CD8-positive, alpha-beta memory T cell (primary cell): ENCODE measurements at places on chromosomes 7 and 10.

DNA sequence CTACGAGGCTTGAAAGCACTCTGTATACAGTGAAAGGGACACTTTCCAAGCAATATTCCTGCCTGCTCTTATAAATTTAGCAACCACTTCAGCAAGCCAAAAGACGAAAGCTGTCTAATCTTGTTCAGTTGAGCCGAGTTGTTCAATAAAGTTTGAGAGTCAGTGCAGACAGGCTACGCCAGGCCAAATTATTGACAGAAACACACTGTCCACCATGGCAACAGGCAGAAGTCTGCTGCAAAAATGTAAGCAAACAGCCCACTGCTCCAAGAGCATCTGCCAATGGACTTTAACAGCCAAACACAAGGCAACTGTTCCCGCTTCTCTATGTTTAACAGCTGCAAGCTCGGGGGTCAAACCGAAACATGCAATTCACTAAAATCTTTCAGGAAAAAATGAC, 85.7 kb downstream of the GLI3 start:
- no peak for DNase-seq

DNA sequence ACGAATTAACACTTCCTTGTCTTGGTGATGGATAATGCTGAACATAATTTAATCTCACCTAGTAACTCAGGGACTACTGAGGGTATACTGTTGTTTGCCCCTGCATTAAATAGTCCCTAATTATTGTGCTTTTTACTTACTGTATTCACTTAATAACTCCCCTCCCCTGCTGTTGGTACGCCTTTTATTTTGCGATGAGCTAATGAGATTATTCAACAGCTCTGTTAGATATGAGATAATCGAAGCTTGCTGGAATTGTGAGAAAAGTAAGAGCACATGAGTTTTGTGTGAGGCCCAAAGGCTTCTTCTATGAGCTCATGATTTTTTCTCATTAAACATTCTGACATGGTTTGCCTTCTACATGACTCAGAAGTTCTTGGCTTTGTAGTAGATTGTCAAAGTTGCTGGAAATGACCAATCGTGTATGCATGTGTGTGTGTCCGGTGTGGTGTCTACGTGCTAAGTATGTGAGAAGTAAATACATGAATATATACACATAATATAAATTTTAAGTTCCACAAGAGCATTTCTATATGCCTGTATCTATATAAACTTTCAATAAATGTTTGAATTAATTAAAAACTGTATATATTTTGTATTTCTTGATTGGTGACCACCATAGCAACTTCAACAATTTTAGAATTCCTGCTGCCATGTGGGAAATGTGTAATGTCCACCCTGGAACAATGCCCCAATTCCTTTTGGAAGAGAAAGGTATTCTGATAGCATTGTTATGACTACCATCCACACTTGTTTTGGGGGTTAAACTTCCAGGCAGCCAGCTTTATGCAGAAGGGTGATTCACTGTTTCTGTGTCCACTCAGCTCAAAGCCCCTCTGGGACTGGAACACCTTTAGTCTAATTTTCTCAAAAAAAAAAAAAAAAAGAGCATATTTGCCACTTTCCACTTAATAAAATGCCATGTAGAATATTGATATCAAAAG, 106.2 kb downstream of the SAMD9 start:
- DNase-seq: no peak

DNA sequence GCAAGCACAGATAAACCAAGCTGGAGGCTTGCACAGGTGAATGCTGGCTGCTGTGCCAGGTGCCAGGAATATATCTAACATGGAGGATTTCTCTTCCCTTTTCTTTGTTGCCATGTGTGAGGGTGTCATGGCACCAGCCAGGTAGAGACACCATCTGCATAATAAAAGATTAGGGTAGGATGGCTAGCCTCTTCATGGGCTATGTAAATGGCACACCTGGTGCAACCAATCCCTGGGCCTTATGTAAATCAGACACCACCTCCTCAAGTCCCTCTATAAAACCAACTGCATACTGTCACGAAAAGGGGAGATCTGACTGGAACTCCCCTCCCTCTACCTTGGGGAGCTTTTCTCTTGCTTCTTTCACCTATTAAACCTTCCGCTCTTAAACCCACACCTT, 322.5 kb upstream of the POM121L12 start:
- DNase-seq: no peak

DNA sequence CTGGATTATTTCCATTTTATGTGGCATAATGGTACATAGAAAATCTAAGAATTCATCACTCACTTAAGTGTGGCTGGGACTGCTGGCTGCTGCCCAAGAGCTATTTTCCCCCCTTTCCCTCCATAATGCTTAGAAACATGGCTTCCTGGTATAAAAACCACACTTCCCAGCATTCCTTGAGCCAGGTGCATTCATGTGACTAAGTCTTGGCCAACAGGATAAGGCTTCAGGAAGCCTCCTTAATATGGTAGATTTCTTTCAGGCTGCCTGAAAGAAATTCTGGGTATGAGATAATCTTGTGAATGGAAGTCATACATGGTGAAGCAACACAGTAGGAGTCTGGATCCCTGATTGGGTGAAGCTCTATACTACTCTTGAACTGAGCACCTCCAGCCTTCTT, 178.0 kb downstream of the JAZF1 start:
- no peak for DNase-seq

GRCh38 chr7:47088329-47089067, 493.4 kb downstream of the TNS3 start:
- DNase-seq: peak; percentile 46

DNA sequence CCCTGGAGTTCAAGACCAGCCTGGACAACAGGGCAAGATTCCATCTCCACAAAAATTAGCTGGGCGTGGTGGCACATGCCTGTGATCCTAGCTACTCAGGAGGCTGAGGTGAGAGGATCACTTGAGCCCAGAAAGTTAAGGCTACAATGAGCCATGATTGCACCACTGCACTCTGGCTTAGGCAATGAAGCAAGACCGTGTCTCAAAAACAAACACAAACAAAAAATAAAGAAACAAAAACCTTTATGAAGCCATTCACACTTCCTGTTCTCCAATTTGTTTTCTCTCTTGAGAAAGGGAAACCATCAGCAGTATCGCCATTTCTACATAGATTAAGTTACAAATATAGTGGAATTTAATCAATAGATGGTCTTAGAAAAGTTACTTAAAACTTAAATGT, 19.8 kb downstream of the YME1L1 start:
- no peak for DNase-seq

DNA sequence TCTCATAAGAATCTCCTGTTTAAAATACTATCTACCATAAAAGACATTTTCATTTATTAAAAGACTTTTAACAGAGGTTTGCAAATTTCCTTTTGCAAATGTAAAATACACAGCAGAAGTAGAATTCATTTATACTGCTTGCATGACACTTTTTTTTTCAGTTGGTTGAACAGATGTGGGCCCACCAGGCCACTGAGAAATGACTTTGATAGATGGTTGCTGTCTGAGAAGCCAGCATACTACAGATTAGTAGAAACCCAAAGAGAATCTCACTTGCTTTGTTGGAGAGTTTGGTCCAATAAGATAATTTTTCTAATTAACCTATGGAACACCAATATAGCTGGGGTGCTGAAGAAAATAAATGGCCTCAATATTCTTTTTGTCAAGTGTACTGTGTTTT, 66.3 kb downstream of the PHF14 start:
- DNase-seq: no peak

DNA sequence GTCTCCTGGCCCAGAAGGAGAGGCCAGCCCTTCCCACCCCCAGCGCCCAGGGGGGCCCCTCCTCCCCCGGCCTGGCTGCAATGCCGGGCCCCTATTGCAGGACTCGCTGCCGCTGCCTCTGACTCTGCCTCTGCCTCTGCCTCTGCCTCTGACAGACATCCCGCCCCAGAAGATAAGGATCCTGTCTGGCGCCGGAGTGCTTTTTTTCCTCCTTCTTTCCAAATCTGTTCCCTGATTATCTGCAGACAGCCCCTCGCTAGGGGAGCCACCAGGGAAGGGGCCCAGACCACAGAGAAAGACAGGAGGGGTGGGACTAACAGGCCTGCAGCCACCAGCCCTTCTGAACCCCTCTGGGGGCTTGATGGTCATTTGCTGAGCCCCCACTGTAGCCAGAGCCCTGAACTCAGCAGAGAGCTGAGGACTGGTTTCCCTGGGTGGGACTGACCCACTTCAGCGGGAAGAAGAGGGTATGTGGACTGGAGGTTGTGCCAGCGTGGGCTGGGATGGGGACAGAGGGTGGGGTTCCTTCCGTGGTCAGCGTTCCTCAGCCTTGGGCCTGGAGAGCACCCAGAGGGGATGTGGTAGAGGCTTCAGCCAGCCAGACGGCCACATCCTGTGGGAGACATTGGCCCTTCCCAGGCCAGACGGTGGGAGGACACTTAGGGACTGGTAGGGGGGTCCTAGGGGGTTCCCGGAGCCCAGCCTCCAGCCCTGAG, 22.8 kb downstream of the UNC5B start:
- DNase-seq: no peak

- DNase-seq: no peak
These were observed 192.6 kb upstream of the CCDC6 start for GRCh38 chr10:60098677-60099601.

DNA sequence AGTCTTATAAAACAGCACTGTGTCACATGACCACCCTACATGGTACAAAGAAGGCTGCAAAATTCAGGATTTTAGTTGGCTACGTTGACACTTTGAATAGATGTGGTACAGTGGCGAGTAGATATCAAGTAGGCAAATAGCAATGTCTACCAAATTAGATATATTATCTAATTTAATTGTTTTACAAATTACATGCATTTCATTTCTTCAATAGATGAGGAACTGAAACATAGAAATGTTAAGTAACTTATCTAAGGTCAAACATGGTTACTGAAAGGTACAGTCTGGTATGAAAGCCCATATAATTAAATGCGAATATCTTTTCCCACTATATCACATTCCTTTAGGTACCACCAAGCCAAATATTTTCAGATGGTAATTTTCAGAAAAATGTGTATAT, 972.2 kb downstream of the NRG3 start:
- DNase-seq: no peak

- DNase-seq: no peak
These were observed 168.4 kb upstream of the IMMP2L start for GRCh38 chr7:111730476-111731300.

- no peak for DNase-seq
These were observed 7.8 kb downstream of the PROSER2 start for GRCh38 chr10:11830836-11831519.

DNA sequence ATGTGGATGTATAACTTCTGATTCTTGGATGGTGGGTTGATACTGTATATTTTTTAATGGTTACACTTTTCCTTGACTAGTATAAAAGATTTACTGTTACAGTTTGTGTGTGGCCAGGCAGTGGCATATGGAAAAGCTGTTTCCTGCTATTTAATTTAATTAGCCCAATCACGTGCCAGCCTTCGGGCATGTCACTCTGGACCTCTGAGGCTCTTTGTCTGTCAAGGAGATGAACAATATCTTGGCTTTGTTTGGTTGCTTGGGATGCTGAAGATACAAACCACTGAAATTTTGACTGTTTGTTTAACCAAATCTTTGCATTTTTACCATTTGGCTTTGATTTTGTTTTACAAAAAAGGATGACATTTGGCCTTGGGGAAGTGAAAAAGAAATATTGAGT, 185.0 kb downstream of the HDAC9 start:
- DNase-seq: no peak

DNA sequence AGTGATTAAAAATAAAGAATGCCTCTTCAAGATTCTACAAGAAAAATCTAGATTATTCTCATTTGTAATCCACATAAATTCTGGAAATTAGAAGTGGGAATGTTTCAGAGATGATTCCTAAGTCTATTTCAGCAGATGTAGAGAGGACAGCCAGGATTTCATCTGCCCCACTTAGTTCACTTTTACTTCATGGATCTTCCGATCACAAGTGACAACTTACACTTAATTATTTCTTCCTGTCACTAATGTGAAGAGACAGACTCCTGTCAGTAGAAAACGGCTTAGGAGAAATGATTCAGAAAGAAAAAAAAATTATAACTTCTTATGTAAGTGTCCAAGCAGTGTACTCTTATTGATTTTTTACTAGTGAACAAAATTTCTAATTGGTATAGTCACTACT, 368.2 kb upstream of the SMIM30 start:
- DNase-seq: no peak
